ENCODE measurements at places on chromosomes 16 and 17.
A peak's percentile ranks its signal among the peaks of the same experiment; 100 is the strongest.

DNA sequence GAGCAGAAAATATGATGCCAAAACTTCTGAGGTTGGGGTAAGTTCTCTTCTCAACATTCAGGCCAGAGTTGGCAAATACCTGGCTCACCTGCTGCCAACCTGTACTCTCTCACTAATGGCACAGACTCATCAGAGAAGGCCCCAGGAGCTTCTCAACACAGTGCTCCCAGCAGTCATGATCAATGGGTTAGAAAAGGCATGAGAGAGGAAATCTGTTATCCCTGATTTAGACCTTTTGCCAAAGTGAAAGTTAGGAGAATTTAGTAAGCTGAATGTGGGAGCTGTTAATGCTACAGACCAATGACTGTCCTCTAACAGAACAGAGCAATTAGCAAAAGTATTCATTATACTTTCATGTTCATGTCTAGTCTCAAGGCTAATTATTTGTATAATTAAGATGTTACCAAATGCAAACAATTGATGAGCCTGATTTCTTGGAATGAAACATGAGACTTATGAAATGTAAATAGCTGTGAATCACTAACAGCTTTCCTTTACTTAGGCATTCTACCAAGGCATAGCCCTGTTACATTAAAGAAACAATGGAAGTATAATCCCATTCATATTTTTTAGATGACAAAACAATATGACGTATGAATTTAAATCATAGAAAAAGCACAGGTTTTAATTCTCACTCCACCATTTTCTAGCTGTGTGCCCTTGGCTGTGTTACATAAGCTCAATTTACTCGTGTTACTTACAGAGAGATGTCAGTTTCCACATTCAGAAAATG lies 68.7 kb upstream of the MARCHF10 start:
- DNase-seq: no peak

DNA sequence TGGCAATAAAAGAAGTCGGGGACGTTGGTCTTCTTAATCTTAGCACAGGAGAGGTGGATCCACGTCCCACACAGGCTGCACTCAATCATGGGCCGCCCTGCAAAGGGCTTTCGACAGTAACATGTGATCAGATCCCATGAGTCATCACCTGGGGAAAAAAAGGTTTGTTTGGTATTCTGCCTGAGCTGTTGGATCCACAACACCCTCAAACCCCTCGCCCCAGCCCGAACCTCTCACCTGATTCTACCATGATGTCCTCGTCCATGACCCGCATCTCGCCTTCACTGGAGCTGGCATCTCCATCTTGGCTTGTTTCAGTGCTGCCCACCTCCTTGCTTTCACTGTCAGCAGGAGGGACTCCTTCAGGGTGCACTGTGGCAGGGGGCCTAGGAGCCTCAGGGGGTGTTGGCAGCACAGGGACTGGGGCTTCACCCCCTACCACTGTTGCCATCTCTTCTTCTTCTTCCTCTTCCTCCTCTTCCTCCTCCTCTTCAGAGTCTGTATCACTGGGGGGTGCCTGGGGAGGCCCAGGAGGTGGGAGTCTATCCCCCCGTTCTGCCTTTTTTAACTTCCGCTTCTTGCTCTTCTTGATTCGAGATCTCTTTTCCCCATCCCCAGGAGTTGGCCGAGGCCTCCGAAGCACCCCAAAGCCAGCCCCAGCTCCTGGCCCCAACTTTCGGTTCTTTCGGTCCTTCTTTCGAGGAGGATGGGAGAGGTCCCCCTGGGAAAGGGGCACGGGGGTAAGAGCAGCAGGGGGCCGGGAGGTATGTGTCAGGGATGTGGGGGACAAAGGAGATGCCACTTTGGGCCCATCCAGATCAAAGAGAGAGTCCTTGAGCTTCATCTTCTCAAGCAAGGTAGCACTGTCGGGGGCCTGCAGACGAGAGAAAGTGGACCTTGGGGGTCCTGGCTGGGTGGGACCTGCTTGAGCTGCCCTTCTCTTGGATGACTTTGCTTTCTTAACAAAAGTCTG lies 1.7 kb upstream of the DVL2 start:
- DNase-seq: no peak

GRCh38 chr17:66540131-66540781 lies 237.8 kb downstream of the PRKCA start:
- no peak for DNase-seq

DNA sequence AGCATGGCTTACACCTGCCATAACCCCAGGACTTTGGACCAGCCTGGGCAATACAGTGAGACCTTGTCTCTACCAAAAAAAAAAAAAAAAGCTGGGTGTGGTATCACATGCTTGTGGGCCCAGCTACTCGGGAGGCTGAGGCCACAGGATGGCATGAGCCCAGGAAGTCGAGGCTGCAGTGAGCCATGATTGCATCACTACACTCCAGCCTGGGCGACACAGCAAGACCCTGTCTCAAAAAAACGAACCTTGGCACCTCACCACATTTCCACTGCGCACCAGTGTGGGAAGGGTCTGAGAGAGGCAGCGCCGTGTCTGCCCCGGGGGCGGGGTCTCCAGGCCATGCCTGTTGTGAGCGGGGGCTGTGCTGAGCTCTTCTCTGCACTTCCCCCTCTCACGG lies 6.3 kb downstream of the ACSF3 start:
- peak; percentile 18 for DNase-seq

DNA sequence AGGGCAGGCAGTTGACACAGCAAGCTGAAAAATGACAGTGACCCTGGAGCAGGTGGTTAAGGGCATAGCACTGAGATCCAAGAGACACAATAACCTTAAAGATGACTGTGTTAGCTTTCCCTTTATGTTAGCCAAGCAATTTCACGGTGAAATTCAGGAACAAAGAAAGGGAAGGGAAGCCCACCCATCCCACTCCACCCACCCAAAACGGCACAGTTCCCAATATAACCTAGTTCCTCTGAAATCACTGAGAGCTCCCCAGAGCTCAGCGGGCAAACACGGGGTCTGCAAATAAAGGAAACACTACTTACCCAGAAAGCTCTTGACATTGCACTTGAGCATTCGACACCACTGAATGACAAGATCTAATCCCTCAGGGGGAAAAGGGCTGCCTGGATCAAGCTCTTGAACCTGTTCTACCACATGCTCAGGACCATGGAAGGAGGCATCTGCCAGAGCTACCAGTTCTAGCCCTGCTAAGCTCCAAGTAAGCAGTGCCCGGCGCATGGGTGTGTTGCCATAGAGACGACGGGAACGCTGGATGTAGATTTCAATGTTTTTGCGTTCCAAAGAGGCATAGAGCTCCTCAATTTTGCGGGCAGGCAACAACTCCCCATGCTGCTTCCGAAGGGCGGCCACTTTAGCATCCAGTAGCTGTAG lies 10.6 kb downstream of the BLTP2 start:
- no peak for DNase-seq

GRCh38 chr17:74832421-74832820 lies 27.3 kb downstream of the GRIN2C start:
- no peak for DNase-seq

DNA sequence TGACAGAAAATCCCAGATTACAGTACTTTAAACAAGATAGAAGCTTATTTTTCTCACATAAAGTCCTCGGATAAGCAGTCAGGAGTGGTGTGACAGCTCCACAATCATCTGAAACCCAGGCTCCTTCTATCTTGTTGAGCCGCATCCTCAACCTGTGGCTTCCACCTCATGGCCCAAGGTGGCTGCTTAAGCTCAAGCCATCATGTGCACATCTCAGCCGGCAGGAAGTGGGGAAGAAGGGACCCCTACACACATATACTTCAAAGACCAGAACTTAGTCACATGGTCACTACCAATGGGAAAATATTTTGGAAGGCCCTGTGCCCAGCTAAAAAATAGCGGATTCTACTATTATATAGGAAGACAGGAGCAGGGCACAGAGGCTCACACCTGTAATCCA lies 11.0 kb upstream of the FBXO47 start:
- no peak for DNase-seq

GRCh38 chr17:61232871-61233270 lies 166.8 kb upstream of the TBX2 start:
- DNase-seq: no peak

- DNase-seq: no peak
These were observed 55.4 kb downstream of the SDK2 start for GRCh38 chr17:73588891-73589290.

DNA sequence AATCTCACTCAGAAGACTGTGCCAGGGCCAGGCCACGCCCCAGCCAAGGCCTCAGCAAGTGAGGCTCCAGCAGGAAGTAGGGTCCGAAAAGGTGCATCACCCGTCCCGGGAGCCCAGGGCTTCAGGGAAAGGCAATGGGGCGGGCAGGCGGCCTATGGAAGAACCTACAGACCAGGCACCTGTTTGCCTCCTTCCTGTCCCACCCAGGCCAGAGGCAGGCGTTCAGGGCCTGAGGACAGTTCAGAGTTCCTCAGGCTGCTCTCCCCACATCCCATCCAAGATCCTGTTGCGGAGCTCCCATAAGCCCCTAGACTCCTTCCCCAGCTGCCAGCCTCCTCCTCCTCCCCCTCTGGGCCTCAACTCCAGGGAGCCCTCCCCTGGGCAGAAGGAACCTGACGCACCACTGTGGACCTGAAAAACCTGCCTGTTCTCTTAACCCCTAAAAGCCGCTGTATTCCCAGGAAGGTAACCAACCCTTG lies 2.3 kb downstream of the CLUH start:
- DNase-seq: peak; percentile 58
